GM13976 (cell line): ENCODE measurements at places on chromosomes 5 and 9.

GRCh38 chr9:16671591-16672137, 198.8 kb downstream of the BNC2 start:
- no peak for DNase-seq

- peak; percentile 67 for DNase-seq
Measured at GRCh38 chr5:160118349-160119141, 705 bp downstream of the PWWP2A start.

- no peak for DNase-seq
Measured at GRCh38 chr9:84490842-84491325, 150.3 kb upstream of the SLC28A3 start.

- DNase-seq = no peak
Measured at GRCh38 chr9:27963836-27964235, 390.6 kb upstream of the C9orf72 start.

- DNase-seq = no peak
Measured at GRCh38 chr5:96936431-96937320, 796 bp downstream of the LNPEP start.

GRCh38 chr5:54881286-54882005, 103.9 kb downstream of the ESM1 start:
- DNase-seq = no peak

DNA sequence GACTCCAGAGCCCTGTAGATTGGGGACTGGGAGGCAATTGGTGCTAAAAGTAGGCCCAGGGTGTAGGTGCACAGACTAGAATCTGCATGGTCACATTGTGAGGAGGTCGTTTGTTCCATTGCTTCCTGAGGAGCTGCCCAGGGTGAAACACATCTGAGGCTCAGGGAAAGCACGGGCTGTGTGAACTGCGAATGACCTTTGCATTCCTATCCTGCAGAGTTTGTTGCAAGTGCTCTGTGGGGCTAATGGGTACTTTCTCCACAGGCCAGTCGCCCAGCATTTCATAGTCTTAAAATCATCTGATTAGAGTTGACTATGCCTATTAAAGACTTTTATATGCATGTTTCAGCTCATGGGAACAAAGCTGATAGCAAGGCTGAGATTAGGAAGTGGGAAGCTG, 14.4 kb upstream of the SLC46A2 start:
- no peak for DNase-seq

DNA sequence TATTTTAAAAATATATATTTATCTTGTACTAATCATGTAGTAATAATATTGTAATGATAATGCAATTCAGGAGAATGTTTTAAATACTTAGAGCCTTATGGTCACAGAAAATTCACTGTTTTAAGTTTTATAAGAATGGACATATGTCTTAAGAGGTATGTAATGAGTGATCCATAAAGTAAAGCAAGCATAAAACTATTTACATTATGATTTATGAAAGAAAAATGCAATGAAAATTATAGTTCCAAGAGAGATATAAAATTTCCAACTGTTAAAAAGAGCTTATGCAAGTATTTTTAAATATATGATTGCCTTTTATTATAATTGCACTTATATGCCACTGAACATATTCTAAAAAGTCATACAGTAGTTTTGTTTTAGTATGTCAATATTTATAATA, 157.5 kb upstream of the TARS1 start:
- no peak for DNase-seq

DNA sequence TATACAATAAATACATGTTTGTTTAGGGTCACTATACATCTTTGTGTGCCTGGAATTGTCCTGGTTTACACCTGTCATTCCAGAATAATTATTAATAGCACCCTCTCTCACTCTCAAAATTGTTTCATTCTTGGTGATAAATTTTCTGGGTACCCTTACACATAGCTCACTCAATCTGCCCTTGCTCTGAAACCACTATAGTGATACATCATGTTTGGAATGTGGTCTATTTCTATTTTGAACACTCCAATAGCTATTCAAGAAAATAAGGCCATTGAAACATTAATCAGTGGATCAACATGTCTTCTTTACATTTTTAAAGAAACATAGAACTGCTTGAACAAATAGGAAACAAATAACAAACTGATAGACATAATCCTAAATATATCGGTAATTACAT, 158.7 kb downstream of the ARRDC3 start:
- DNase-seq = no peak

DNA sequence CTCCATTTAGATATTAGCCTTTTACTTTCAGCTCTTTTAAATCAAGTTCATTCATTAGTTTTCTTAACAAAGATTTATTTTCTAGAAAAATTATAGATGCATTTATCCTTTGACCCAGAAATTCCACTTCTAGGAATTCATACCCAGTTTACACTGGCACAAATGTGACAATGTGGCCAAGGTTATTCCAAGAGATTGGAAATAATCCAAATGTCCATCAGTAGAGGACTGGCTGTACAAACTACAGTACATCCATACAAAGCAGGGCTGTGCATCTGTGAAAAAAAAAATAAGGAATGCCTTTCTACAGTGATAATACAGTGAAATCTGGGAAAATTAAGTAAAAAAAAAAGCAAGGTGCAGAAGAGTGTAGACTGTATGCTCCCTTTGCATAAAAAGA, 149.2 kb downstream of the GABBR2 start:
- DNase-seq = no peak

- DNase-seq = no peak
Measured at GRCh38 chr5:57989378-57989777, 470.5 kb downstream of the PLK2 start.

DNA sequence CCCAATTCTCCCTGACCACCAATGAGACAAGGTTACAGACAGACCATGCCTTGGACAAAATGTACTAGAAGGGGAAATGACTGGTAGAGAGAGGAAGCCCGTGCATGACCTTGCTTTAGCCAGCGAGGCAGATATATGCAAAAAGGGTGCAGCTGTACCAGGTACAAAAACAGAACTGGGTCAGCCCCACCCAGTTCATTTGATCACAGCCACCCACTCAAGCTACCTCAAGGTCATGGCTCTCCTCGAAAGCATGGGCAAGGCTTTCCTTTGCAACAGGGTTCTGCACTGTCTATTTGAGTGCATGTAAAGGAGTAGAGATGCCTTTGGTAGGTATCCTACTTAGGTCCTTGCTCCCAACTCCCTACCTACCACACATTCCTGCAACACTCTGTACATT, 33.3 kb downstream of the TLE1 start:
- DNase-seq = no peak

DNA sequence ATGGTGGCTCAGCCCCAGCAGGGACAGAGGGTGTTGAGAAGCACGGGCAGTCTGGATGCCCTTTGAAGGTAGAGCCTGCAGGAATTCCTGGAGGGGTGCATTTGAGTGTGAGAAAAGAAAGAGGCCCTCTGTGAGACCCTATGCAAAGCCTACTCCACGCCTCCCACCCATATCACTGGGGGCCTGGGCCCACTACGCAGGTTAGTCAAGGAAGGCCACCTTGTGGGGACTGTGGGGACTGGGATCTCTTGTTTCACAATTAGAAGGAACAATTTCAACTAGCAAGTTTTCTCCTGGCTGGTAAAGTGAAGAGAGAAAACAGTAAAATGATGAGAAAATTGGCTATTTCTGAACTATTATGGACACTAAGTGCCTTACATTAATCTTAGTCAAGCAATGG, 486.2 kb upstream of the DAP start:
- DNase-seq = no peak

GRCh38 chr5:145205546-145205945, 629.6 kb downstream of the PRELID2 start:
- no peak for DNase-seq

GRCh38 chr5:33487236-33487635, 46.5 kb downstream of the TARS1 start:
- no peak for DNase-seq
